ENCODE measurements at places on chromosomes 5 and 9. TPM values are rescaled to one million over a fixed set of nuclear protein-coding genes. Genes with fewer than 3 reads are reported as not detected.

Gene UBLCP1
- 36.7 TPM for total RNA-seq

Gene BNC2
- total RNA-seq: 41.6 TPM

Gene DCTN3
- 70.8 TPM for total RNA-seq

Gene PTGS1
- total RNA-seq: 10.4 TPM

- DNase-seq: no peak
Observed at GRCh38 chr9:131429121-131430012, 35.5 kb downstream of the PRRC2B start.

- DNase-seq: peak; percentile 35
Observed at GRCh38 chr5:149061341-149061740, 1.5 kb downstream of the SH3TC2 start.

- DNase-seq: no peak
Observed at GRCh38 chr5:31630931-31631330, 8.0 kb upstream of the PDZD2 start.

DNA sequence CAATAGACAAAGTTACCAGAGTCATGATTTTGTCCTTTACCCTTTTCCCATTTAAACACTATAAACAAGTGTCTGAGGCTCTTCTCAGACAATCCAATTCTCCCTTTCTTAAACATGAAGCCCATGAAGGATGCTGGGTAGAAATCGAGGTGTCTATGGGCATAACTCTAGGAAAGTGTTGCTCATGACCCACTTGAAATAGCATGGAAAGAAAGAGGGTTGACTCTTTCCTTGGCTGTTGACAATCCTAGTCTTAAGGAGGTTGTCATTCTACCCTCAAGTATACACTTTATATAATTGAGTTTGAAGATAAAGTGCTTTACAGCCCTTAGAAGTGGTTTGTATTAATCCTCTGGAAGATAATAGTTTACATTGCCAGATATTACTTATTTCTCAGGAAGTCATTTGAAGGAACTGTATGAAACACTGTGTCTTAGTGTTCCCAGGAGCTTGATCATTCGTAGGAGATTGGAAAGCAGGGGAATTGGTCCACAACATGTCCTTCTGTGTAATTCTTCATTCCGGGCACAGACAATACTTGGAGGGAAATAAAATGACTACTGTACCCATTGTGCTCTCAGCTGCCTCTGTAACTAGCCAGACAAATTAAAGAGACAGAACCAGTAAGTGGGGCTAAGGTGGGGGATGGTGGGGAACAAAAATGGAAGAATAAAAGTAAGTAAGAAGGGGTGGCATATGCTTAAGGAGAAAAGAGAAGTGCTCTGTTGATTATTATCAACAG lies 1078.3 kb upstream of the DMAC1 start:
- no peak for DNase-seq

GRCh38 chr5:140827704-140828361 lies at the start of gene PCDHA6:
Gene PCDHA6 (plus strand): TSS chr5:140827960. CDS start chr5:140828092, 132 bp downstream.
- no peak for DNase-seq

GRCh38 chr9:91873637-91874051 lies 76.4 kb downstream of the ROR2 start:
- peak; percentile 91 for DNase-seq

GRCh38 chr9:6711403-6711802 lies 46.4 kb upstream of the KDM4C start:
- DNase-seq: peak; percentile 89

GRCh38 chr9:36136894-36137391 lies 410 bp downstream of the GLIPR2 start:
- peak; percentile 18 for DNase-seq

DNA sequence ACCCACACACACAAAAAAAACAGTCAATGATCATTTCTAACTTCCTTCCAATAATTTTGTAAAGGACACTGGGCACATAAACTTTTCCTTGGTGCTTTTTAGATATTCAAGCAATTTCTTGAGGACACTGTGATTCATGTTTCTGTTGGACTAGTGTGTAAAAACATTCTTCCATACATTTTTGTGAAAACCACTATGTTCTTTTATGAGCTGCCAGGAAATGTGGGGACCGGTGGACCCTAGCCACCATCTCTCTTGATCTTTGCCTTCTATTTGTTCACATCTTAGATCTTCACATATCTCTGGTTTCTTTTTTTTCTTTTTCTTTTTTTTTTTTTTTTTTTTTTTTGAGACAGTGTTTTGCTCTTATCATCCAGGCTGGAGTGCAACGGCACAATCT lies 287.4 kb downstream of the GLIS3 start:
- DNase-seq: no peak

DNA sequence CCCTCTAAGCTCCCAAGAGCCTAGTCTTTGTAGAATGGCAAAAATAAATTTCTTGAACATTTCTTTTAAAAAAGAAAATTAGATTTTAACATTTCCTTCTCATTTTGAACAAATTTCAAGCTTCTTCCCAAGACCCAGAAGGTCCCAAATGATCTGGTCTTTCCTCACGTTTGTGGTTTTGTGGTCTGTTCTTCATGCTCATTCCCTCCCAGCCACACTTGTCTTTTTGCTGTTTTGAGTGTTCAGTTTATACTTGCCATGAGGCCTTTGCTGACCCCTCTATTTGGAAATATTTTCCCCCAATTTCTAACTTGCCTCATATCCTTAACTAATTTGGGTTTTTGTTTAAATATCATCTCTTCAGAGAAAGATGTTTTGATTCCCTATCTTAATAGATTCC lies 133.4 kb upstream of the PAPPA start:
- peak; percentile 81 for DNase-seq

DNA sequence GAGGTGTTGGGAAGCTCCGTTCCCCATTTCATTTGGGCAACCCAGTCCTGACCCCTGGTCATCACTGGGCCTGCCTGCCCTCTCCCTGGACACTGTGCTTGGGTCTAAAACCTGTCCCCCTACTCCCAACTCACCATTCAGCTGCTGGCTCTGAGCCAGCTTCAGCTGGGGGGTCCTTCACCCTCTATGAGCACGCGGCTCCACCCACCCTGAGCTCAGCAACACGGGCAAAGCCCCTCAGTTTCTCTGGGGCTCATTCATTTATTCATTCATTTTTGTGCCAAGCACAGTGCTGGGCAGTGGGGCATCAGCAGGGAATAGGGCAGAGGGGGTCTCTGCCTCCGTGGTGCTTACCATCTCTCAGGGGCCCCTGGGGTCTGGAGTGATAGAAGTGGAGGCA lies 199.8 kb upstream of the MVB12B start:
- DNase-seq: no peak

GRCh38 chr5:2869471-2869870 lies 118.0 kb upstream of the IRX2 start:
- DNase-seq: no peak

- no peak for DNase-seq
Observed at GRCh38 chr9:99459919-99460318, 237.8 kb downstream of the SEC61B start.

GRCh38 chr5:95817430-95817829 lies 5.1 kb downstream of the GLRX start:
- peak; percentile 71 for DNase-seq

DNA sequence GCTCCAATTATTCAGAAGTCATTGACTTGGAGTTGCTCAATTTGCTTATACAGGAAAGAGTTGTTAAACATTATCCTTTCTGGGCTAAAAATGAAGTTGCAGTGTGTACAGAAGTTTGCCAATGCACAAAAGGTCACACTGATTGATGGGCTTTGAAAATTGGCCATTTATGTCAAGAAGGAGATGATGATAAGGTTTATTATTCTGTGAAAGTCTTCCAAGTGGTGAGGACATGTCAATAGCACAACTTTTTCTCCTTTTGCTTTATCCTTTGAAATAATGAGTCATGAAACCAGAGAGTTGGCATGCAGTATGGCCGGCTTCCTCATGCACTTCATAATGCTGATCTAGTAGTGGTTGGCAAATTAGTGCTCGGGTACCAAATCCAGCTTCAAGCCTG lies 848.5 kb upstream of the WWC1 start:
- no peak for DNase-seq
